ENCODE measurements at places on chromosomes 6 and 20.
A peak's percentile ranks its signal among the peaks of the same experiment; 100 is the strongest.

DNA sequence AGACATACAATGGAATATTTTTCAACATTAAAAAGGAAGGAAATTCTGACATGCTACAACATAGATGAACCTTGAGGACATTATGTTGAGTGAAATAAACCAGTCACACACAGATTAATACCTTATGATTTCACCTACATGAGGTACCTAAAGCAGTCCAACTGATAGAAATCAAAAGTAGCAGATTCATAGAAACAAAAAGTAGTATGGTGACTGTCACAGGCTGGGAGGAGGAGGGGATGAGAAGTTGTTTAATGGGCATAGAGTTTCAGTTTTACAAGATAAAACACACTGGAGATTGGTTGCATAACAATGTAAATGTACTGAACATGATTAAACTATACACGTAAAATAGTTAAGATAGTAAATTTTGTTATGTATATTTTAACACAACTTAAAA lies 48.5 kb upstream of the OLIG3 start:
- DNase-seq, result peak; percentile 22

DNA sequence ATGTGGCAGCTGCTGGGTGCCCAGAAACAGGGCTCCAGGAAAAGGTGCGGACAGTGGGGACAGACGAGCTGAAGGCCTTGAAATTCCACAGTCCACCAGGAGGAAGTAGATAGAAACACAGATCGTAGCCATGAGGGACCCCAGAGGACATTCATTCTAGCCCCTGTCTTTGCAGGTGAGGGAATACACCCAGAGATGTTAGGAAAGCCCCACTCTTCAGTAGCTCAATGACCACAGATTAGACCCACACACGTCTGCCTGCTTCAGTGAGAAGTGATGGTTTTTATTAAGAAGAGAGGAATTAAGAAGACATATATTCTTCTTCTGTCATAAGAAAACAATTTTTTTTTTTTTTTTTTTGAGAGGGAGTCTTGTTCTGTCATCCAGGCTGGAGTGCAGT lies 123.0 kb downstream of the MAP3K7 start:
- DNase-seq, result no peak

DNA sequence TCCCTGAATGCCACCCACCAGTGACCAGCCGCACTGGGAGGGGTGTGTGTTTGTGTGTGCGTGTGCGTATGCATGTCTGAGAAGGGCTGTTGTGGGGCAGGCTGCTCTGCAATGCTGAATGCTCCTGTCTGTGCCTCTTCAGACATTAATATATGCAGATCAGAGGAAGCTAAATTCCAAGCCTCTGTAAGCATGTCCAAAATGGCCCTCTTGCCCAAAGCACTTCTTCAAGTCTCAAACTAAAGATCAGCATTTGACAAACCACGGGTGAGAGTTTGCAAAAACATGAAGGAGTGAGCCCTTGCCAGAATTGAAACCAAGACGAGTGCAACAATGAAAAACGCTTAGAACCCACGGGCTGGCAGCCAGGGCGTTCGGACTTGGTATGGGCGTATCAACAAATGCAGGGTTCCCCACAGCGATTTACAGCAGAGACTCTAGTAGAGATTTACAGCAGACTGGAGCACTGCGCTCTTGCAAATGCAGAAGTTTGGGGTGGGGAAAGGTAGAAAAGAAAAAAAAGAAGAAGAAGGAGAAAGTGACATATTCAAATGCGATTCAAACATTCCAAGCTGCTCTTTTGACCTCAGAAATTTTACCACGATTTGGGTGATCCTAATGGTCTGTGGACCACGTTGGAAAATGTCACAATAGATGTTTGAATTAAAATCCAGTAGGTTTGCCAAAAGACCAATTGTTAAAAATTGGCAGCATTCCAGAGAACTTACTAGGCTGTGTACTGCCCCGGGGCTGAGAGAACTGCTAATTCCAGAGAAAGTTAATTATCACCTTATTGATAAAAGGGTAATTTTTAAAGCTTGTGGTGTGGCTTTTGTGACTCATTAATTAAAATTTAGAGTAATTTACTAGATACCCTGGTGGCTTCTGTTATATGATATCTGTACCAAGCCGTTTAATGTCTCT lies 3.5 kb downstream of the SCML4 start:
- DNase-seq, result peak; percentile 55

DNA sequence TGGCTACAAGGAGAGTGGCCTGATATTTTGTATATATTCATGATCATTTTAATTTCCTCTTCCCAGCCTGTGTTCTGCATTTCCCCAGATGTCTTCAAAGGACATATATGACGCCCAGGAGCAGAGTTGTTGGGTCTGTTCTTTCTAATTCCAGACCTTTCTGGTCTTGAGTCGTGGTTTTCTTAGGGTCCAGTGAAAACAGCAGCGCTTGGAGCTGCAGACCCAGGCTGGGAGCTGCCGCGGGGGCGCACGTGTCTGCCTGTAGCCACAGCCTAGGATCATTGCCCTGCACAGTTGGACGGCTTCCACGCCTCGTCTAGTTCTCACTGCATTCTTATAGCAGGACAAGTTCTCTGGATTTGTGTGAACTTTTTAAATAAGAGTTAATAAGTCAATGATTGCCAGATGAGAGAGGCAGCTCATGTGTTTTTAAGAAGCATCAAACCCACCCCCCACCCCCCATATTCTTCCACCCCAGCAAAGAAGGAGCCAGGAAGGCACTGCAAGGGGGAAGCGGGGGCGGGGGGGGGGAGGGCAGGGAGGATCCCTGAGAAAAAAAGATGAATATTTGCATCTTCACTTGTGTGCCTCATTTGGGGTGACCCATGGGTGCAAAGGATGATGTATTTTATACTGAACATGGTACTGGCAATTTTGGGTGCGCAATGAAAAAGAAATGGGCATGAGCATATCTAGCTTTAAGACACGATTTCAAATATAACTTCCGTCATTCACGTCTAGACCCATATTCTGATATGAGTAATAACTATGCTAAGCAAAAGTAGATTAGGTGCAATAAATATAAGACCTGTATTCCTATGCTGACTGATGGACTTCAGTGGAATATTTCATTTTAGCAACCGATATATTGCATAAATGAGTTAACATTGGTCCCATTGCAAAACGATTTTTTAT lies 160.0 kb downstream of the TBXT start:
- DNase-seq, result no peak

GRCh38 chr20:22106308-22106938 lies 401.0 kb downstream of the PAX1 start:
- no peak for DNase-seq

- peak; percentile 6 for DNase-seq
These were observed 105.1 kb upstream of the HCRTR2 start for GRCh38 chr6:55069132-55069781.

DNA sequence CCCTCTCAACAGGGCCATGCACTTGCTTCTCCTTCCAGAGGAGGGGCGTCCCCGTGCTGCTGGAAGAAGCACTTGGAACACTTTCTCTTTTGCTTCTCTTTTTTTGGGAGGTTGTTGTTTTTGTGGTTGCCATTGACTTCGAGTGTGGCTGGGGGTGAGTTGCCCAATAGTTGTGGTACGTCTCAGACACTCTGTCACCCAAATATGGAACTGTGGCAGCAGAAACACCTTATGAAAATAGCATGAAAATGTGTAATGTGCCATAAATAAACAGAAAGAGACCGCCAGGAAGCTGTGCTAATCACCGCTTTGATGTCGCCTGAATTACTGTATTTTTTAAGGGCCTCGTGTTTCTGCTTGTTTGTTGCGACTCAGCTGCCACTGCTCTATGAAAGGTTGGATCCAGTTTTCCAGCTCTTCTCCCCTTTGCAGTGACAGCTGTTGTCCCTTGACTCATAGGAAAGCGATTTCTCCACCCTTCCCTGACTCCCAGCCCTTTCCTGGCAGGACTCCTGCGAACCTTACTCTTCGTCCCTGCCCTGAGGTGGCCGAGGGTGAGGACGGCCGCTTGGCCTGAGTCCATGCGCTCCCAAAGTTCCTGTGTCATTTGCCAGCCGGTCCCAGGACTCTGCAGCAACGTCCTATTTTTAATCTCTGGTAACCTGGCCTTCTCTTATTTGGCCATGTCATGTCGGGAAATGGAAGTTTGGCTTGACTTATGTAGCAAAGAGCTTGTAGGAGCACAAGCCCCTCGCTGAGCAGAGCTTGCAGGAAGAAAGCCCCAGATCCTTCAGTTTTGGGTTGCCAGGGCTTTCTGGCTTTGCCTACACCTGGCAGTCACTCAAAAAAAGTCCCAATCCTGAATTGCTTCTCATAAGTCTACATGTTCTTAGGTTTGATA lies 694.6 kb downstream of the QKI start:
- DNase-seq, result no peak

- no peak for DNase-seq
These were observed 85.2 kb upstream of the MYL9 start for GRCh38 chr20:36455972-36456625.

DNA sequence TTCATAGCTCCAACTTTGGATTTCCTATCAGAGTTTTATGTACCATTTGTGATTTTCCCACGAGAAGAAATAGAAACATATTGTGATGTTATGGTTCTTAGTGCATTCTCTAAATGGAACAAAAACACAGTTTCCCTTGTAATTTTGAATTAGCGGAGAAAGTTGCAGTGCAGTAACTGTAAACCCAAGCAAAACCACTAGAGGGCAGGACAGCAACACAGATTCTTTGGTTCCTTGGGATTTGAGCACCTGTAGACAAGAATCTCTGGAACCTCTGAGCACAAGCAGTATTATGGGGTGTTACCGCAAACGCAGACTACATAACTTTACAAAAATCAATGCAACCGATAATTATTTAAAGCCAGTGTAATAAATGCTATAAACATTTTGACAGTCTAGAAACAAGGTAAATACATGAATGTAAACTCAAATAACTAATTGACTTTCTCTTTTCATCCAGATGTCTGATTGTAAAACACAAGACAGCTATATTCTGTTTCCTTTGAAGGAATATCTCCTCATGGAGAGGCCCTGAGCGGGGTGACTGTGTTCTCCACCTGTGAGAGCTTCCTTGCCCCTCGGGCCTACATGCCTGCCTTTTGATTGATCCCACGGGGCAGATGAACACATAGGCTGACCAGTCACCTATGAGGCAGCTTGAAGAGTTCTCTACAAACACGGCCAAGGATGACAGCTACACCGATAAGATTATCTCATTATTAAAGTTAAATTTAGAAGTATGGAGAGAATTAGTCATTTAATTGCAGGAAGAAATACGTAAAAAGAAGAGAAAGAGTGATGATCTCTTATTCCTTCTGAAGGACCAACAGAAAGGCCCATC lies 67.5 kb upstream of the COL21A1 start:
- DNase-seq, result peak; percentile 21

GRCh38 chr6:27474172-27474465 lies 1.2 kb upstream of the ZNF184 start:
- DNase-seq, result no peak

DNA sequence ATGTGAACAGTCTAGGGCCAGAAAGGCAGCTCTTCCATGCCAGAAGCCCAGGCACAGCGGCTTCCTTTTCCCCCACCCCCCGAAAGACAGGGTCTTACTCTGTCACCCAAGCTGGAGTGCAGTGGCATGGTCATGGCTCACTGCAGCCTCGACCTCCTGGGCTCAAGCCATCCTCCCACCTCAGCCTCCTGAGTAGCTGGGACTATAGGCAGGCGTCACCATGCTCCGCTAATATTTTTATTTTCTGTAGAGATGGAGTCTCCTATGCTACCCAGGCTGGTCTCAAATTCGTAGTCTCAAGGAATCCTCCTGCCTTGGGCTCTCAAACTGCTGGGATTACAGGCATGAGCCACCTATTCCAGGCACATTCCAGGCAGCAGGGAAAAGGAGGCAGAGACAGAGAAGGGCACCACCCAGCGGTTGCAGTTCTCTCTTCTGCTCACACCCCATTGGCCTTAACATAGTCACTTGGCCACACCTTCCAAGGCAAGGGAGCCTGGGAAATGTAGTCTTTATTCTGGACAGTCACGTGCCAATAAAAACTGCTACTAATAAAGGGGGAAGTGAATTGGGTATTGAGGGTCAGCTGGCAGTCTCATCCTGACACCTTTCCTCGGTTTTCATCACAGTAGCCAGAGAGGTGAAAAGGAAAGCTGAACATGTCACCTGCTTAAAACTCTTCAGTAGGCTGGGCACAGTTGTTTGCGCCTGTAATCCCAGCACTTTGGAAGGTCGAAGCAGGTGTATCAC lies 205.9 kb downstream of the ZMYND8 start:
- peak; percentile 25 for DNase-seq

GRCh38 chr6:152267967-152268845 lies 369.0 kb downstream of the SYNE1 start:
- peak; percentile 53 for DNase-seq

GRCh38 chr6:34243901-34244884 lies 4.6 kb downstream of the SMIM29 start:
- peak; percentile 84 for DNase-seq

DNA sequence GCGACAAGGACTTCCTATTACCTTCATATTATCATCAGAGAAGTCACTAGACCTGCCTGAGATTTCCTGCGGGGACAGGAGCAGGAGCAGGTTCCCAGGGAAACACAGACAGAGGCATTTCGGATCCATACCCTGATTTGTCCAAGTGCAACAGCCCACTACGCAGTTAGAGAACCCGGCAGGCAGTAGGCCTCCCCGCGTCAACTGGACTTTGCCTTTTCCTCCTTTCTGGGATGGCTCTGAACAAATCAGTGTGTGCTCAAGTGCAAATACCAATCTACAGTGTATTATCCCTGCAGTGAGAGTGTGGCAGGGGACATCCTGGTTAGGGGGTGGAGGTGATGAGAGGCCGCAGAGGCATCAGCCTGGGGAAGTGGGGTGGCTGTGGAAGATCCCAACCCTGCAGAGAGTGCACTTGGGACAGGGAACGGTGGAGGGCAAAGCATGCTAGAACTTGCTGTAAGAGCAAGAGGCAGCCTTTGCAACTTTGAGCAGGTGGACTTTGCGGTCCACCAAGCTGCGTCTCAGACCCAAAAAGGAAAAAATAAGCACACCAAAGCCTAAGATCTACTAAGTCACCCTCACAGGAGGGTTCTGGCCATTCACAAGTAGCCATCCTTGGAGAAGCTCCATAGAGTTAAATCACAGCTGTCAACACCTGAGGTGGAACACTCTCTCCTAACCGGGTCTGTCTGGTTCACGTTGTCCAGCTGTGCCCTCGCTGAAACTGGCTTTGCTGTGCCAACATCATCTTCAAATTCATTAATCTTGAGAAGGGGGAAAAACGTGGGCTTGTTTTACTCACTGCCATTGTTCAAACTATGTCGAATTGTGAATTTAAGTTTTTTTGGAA lies 159.1 kb downstream of the ZDHHC14 start:
- no peak for DNase-seq

GRCh38 chr20:32581839-32582658 lies 3.1 kb downstream of the NOL4L start:
- DNase-seq, result no peak

DNA sequence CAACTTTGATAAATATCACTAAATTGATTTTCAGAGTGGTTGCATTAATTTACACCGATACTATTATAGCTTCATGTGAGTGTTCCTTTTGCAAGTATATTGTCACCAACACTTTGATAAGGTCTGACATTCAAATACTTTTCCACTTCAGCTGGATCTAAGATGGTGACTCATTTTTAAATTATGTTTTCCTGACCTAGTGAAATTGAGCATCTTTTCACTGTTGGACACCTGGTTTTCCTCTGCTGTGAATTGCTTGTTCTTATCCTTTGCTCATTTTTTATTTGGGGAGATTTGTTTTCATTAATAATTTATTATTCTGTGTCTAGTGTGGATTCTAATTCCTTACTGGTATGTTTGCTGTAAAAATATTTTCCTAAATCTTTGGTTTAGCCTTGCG lies 85.2 kb upstream of the PRDM1 start:
- no peak for DNase-seq
